ENCODE measurements at places on chromosomes 4 and X. TPM values are rescaled to one million over a fixed set of nuclear protein-coding genes. Genes with fewer than 3 reads are reported as not detected.

The OPRPN gene
- not detected for total RNA-seq

The SLC10A6 gene
- not detected for total RNA-seq

The PRICKLE3 gene
- total RNA-seq, result 15.0 TPM

The NAT8L gene
- 0.12 TPM for total RNA-seq

All from endothelial cell of umbilical vein (primary cell).